GM23248 (cell line): ENCODE measurements at places on chromosomes 5 and 9.

DNA sequence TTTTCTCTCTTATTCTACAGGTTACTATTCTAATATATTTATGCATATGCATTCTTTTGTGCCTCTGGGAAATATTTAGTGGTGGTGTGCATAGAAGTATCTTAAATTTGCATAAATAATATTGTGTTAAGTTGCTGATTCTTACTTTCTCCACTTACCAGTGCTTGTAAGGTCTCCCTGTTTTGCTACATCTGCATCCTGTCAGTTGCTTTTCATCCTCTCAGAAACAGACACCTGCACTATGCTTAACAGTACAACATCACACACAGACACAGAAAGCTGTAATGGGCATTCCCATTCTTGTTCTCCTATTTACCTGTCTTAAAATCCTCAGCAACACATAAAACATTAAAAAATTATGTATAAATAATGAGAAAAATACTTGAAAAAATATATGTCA lies 713.3 kb upstream of the RGMB start:
- DNase-seq, result no peak

DNA sequence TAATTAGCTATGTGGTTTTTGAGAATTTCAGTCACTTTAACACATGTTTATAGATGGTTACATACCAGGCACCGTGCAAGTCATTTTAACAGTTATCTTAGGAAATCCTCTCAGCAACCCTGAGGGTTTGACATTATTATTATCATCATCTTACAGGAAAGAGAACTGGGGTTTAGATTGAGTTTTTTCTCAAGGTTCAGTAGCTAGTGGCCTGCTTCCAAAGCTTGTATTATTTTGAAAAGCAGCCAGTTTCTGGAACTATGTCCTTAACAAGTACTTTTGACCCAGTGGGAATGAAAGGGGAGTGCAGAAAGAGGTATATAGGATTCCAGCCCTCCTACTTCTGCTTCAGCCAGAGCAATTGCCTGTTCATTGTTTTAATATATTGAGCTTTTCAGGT lies 157.5 kb downstream of the COMMD10 start:
- no peak for DNase-seq

GRCh38 chr5:44783634-44784315 lies 25.0 kb upstream of the MRPS30 start:
- no peak for DNase-seq

DNA sequence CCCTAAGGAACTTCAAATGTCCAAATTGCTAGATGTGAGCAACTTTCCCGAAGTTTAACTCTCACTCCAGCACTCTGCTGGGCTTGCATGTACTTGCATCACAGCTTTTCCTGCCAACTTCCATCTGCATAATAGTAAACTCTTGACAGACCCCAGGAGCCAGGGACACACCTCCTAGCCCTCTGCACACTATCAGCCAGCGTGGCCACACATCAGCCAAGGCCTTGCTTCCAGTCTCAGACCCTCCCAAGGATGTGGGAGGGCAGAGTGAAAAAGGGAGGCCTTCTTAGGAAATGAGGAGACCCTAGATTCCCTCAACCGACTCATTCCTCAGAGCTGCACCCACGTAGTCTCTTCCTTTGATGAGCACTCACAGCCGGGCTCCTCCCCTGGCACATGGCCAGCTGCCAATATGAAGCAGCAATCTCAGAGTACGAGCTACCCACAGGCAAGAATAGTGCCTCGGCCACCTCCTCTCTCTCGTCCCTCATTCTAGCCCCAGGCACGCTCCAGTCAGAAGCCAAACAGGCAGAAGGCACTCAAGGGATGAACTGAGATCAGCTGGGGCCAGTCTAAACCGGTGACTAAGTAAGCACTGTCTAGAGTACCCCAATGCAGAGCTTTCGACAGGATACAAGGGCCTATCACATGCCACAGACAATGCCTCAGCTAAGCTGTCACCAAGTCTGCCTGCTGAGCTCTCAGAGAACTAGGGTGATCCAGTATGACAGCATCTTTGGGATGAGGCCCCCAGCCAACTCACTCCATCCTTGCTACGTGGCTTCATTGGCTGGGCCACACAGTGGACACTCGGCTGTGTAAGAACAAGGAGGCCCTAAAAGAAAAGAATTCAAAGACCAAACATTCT lies 2.3 kb downstream of the P4HA2 start:
- peak; percentile 95 for DNase-seq

- DNase-seq, result peak; percentile 27
Observed at GRCh38 chr5:119287547-119288111, 68.2 kb upstream of the TNFAIP8 start.

DNA sequence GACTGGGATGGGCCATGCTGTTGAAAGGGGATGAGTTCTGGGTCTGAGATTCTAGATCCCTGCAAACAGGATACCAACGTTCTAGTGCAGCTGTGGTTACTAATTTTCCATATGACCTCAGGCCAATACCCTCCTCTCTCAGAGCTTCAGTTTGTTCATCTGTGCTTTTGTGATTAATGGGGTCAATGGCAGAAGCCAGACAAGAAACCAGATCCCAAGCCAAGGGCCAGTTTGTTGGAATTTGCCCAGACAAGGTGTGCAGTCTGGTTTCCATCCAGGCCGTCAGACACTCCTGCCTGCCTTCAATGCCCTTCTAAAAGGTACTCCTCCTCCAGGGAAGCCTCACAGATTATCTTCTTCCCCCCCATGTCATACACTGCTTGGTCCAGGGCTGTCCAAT lies 11.4 kb downstream of the MYORG start:
- DNase-seq, result no peak

DNA sequence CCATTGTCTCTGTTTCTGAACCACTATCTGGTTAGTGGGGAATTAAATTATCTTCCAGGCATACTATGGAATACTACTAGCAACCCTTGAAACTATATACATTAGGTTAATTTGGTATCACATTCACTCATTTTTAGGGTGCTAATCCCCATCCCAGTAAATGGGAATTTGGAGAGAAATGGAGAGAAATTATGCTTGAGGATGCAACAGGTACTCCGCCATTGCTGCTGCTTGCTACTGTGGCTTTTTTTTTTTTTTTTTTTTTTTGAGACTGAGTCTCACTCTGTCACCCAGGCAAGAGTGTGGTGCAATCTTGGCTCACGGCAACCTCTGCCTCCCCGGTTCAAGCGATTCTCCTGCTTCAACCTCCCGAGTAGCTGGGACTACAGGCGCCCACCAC lies 66.1 kb downstream of the AK8 start:
- no peak for DNase-seq
